Renal cortical epithelial cell (primary cell): ENCODE measurements at places on chromosomes 6 and 20. TPM values are rescaled to one million over a fixed set of nuclear protein-coding genes. Genes with fewer than 3 reads are reported as not detected.

Gene TSPO2
- total RNA-seq = not detected in 2 replicates

Gene ADGRG6
- 26.1 and 46.0 TPM in 2 replicates for total RNA-seq

Gene NEURL2
- total RNA-seq = 3.0 and 3.3 TPM in 2 replicates

Gene RGS17
- total RNA-seq = 3.6 and 7.0 TPM in 2 replicates

Gene GJA10
- not detected in 2 replicates for total RNA-seq

Gene MUC22
- total RNA-seq = 0.15 TPM in 1 of 2 replicates, not detected in the other

Gene TGM3
- not detected in 2 replicates for total RNA-seq

DNA sequence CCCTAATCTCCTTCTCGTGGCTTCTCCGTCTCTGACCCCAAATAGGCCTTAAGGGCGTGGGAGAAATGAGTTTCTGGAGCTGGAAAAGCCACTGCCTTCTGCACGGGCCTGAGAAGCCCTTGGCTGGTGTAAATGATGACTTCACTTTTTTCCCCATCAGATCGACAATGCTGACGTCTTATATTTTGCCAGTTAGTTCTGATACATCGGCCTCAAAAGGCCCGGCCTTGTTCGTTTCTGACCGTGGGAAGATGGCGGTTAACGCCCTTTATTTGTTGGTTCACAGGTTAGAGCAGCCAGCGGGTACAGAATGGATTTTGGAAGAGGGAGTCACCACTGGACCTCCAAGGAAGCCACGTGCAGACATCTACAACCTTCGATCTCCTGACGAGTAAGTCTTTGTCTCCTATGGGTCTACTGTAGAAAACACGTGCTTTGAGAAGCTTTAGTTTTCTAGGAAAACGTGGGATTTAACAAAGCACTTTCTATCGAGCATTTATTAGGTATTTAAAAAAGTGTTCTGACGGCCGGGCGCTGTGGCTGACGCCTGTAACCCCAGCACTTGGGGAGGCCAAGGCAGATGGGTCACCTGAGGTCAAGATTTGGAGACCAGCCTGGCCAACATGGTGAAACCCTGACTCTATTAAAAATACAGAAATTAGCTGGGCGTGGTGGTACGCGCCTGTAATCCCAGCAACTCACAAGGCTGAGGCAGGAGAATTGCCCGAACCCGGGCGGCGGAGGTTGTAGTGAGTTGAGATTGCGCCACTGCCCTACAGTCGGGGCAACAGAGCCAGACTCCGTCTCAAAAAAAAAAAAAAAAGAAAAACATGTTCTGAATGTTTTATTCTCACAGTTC lies 1.2 kb upstream of the ZNFX1 start:
- no peak for DNase-seq

- peak; percentile 99 for DNase-seq
These were observed 20.3 kb upstream of the HLA-DRB1 start for GRCh38 chr6:32609731-32610640.

DNA sequence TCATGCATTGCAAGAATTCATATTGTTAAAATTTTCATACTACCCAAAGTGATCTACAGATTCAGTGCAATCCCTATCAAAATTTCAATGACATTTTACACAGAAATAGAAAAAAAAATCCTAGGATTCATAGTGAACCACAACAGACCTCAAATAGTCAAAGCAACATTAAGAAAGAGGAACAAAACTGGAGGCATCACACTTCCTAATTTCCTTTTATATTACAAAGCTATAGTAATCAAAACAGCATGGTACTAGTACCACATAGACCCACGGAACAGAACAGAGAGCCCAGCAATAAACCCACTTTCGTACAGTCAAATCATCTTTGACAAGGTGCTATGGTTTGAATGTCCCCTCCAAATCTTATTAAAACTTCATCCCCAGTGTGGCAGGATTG lies 39.7 kb downstream of the NTSR1 start:
- DNase-seq = no peak

GRCh38 chr20:59033616-59034165 lies 1.6 kb upstream of the ATP5F1E start:
- DNase-seq = no peak

DNA sequence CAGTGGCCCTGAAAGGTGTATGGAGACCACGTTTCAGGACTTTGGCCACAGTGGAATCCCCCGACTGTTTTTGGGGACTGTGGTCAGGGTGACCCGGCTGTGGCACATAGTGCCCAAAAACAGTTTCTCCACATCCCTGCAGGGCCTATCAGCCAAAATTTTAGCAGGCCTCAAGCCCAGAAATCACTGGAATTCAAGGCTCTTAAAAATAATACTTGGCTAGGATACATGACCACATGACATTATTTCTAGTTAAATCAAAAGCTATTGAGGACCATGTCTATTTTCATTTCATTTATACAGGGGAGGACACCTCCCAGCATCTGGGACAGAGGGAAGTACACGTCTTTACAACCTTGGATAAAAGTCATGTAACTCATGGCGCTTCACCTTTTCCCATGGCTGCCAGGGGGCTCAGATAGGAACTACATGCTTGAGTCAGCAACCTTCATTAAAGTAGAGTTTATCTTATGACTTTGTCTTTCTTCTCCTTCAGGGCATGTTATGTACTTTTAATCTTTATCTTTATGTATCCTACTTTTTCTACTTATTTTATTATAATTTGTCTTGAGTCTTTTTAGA lies 70.8 kb upstream of the CD93 start:
- no peak for DNase-seq

GRCh38 chr20:34506480-34506879 lies 9.7 kb upstream of the DYNLRB1 start:
- DNase-seq = no peak

DNA sequence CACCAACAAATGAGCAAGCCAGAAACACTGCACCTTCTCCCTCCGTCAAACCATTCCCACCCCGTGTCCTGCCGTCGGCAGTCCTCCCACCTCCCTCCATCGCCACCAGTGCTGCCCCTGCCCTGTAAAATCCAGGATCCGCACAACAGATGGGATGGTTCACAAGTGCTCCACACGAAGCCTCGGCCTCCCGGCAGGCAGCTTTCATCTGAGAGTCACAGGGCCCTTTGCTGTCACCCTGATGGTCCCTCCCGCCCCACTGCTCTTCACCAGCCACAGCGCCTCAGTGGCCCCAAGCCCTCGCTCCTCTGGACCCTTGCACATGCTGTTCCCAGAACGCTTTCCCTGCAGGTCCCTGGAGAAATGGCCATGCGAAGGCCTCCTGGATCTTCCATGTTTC lies 12.1 kb downstream of the SLC4A11 start:
- no peak for DNase-seq

- no peak for DNase-seq
These were observed 177.0 kb upstream of the PRDM1 start for GRCh38 chr6:105909106-105909505.

- no peak for DNase-seq
These were observed 41.1 kb downstream of the PTPN1 start for GRCh38 chr20:50551288-50551687.

GRCh38 chr20:373171-373890 lies 7.2 kb upstream of the TRIB3 start:
- peak; percentile 56 for DNase-seq

- peak; percentile 9 for DNase-seq
These were observed 492.3 kb downstream of the PREX1 start for GRCh38 chr20:48335308-48336050.

DNA sequence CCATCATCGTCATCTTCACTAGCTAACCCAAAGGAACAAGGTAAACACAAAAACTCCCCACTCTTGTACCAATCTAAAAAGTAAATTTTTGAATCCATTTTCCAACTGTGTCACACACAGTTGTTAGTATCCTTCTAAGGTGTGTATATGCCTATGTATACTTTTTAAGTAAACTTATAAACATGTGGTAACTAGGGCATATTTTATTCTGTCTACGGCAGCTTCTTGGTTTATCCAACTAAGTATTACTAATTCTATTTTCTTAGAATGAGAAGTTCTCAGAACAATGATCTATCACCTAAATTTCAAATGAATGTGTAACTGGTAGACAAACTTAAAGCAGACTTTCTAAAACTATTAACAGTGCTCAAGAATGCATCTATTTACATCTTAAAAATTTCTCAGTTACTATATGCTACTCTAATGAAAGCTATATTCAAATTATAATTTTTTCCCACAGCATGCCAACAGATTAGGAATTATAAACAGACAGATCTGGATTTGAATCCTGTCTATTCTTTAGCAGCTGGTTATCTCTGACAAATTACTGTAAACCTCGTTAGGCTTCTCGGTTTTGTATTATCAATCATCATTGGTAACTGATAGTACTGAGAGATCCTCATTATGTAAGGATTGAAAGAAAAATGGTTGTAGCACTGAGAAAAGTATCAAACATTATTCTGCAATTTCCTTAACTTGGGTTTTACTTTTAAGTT lies 1.8 kb upstream of the PLN start:
- DNase-seq = no peak

DNA sequence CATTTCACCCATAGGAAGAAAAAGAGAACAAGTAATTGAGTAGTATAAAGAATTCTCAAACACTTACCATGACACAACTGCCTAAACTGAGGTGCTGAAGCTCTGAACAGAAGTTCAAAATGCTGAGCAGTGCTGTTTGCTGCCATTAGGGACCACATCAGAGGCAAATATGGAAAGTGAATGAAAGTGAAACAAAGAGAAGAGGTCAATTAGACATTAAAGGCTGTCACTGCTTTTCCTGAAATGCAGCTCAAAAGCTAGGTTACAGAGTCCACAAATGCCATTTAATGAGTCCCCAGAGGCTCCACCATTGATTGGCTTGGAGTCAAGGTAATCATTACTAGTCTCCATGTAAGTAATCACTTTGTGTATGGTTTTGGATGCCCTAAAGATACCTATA lies 46.1 kb downstream of the POU3F2 start:
- DNase-seq = no peak

DNA sequence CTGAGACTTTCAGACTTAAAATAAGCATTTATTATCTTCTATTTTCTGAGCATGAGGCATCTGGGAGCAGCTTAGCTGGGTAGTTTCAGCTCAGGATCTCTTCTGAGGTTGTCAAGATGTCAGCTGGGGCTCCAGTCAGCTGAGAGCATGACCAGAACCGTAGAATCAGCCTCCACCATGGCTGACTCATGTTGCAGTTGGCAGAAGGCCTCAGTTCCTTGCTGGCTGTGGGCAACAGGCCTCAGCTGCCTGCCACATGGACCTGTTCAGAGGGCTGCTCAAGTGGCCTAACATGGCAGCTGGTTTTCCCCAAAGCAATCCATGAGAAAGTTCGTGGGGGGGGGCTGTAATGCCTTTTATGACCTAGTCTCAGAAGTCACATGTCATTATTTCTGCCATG lies 142.3 kb downstream of the LY86 start:
- peak; percentile 89 for DNase-seq

- DNase-seq = no peak
These were observed 68.1 kb downstream of the IBTK start for GRCh38 chr6:82179415-82179814.

GRCh38 chr6:42316981-42317380 lies 99.3 kb upstream of the MRPS10 start:
- peak; percentile 83 for DNase-seq

DNA sequence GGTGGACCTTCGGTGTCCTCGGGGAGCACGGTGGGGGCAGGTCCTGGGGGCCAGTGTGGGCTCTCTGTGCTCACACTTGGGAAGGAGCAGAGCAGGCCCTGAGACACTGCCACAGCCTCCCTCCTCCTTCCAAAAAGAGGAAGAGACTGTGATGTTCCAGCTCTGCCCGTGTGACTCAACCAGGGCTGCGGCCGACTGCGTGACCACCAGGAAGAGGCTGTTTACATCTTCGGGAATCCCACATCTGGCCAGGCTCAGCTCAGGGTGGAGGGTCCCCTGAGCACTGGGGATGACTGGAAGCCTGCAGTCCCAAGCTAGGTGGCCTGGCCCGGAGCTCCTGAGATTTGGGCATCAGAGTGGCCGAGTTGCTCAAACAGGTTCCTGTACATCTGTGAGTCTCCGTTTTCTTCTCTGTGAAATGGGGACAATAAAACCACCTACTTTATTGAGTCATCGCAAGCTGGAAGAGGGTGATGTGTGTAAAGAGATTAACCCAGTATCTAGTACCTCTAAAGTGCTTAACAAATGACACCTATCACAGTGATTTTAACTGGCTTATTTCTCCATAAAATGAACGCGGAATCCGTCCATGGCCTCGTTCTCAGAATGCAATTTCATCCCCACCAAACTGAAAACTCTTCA lies 242.1 kb downstream of the DLL1 start:
- DNase-seq = no peak

DNA sequence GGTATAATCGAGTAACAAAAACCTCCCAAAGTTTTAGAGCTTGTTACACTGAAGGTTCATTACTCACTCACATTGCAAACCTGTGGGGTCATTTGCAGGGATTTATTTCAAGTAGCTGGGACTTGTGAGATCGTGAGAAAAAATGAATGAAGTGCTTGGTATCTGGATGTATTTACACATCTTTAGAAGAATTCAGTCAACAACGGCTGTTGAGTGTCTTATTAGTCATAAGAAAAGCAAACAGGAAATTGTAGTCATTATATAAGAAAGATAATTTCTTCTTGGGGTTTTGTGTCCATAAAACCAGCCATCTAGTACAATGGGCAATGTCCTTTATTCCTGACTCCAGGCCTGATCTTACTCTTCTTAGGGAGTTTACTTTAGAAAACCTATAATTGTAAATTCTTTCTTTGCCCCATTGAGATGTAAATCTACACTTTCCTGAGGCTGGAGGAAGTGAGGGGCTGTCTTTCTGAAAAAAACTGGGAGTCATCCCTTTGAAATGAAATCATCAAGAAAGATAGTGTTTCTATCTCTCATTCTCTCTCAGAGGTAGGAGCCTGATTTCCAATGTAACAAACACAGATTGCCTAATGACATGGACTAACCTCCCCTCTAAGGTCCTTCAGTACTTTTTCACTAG lies 202.5 kb upstream of the ASCC3 start:
- DNase-seq = peak; percentile 71

DNA sequence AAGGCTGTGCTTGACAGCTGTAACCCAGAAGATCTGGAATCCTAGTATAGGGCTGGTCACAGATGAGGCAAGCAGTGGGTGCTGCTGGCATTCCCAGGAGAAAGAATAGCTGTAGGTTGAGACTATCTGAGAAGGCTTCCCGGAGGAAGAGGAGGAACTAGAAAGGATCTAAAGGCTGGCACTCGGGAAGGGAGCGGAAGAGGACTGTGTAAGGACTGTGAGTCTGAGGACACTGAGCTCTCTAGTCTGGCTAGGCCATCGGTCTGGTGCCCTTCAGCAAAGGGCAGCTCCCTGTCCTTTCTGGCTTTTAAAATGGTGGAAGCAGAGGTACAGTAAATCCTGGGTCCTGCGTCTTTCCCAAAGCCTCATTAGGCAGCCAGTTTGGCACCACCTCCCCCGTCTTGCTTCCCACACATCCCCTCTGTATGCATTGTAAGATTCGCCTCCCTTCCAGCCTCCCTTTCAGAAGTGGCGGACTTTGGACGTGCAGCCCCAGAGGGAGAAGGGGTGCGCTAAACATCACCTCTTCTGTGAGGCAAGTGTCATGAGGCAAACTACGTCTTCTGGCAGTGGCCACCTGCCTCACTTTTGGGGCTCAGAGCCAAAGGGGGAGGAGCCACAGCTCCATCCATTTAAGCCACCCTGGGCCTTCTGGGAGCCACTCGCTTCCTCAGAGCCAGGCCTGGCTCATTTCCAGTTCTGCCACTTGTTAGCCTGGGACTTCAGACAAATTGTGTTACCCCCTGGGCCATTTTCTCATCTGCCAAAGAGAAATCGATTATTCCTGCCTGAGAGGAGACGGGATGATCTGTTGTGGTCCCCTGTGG lies 8.6 kb downstream of the SNPH start:
- no peak for DNase-seq
